ENCODE measurements at places on chromosomes 3 and 15.
A peak's percentile ranks its signal among the peaks of the same experiment; 100 is the strongest.

GRCh38 chr3:11985866-11986265 is 18.3 kb upstream of the SYN2 start:
- no peak for DNase-seq

DNA sequence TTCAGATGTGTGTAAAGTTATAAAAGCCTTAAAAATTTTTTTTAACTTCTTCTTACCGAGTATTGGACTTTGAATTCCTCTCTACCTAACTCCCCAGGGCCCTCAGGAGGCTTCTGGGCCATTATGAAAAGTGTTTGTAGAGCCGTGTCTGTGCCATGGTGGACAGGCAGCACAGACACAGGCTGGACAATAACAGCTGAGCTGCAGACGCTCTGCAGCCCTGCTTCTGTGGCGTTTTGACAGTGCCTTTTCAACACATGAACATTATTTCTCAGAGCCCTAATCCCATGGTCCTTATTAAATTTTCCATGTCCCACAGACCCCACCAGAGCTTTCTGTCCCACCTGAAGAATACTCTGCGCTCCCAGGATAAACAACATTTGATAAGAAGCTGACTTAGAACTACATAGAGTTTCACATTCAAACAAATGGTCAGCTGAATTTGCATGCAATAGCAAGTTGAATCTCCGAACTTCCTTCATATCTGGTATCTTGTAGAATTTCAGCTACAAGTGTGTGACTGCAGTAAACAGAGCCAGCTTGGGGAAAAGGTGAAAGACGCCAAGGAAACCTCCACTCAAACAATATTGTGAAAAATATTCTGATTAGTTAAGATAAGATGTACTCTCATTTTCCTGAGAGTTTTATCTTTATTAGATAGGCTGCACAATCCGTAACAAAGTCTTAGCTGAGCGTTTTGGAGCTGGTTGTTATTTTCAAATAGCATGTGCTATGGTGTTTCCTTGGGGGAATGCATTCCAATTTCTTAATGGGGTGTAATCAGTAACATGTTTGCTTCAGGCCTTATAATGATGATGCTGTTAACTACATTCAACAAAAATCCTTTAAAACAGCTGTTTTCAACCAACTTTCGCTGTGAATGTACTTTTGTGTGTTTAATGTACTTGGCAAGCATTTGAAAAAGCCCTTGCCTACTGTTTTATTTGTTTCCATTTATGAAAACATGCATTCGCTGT is 378.2 kb downstream of the MECOM start:
- no peak for DNase-seq

DNA sequence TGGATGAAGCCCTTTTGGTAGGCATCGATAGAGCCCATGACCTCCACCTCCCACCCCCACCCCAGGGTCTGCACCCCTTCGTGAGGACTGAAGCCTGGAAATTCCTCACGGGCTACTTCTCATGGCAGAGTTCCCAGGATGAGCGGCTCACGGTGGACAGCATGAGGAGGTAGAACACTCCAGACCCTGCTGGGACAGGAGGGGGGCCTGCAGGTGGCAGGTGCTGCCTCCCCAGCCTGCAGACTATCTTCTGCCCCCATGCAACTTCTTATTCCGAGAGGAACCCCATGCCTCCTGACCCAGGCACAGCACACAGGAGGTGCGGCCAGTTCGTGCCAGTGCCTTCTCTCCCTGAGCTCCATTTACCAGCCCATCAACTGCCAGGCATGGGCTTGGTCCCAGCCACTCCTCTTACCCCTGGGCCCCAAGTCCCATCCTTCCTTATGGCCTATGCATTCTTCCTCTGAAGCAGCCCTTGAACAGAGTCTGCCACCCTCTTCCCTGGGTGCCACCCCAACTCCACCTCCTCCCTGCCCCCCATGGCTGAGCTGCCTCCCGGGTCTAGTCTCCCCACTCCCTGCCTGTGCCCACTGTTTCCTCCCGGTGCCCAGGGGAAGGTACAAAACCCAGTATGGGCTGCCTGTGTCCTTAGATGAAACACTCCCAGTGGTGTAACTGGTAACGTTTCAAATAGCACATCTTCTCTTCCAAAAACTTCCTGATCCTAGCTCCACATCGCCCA is 8.4 kb downstream of the TBC1D21 start:
- no peak for DNase-seq

- no peak for DNase-seq
Observed at GRCh38 chr3:42849017-42849416, 26.7 kb downstream of the CYP8B1 start.

DNA sequence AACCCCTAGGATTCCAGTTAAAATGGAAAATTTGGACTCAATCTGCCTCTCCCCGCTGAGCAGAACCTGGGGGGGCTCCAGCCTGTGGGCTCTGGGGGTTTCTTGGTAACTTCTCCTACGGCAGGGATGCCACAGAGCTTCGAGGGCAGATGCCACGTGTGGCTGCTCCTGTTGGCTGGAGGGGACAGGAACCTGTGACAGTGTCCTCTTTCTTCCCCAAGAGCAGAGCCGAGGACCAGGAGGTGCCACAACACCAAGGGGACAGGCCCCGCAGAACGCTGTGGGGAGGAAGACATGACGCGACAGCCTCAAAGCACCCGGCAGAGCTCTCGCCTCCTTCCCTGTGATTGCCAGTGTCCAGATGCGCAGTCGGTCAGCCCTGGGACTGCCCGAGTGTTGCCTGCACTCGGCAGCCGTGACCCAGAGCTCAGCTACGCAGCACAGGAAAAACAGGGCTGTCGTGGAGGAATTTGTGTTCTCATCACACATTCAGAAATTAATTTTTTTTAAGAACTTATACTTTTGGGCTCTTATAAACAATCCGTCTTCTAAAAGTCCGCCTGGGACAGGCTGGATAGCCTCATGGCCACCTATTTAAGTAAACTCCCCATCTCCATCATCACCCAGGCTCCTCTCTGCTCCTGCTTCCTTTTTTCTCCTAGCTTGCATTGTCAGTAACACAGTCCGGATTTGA is 131.9 kb upstream of the MEF2A start:
- peak; percentile 3 for DNase-seq

DNA sequence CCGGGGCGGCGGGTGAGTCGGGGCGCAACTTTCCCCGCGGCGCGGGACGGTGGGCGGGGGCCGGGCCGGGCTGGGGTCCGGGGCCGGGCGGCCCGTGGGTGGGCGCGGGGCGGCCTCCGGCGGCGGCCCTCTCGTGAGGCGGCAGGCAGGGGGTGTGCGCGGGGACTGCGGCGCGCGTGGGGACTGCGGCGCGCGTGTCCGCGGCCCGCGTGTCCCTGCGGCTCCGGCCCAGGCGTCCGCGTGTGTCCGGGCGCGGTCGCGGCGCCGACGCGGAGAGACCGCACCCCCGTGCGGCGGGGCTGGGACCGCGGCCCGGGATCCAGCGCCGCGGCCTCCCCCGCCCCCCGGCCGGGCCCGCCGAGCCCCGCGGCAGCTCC is 349 bp downstream of the PLXNA1 start:
- DNase-seq = no peak

DNA sequence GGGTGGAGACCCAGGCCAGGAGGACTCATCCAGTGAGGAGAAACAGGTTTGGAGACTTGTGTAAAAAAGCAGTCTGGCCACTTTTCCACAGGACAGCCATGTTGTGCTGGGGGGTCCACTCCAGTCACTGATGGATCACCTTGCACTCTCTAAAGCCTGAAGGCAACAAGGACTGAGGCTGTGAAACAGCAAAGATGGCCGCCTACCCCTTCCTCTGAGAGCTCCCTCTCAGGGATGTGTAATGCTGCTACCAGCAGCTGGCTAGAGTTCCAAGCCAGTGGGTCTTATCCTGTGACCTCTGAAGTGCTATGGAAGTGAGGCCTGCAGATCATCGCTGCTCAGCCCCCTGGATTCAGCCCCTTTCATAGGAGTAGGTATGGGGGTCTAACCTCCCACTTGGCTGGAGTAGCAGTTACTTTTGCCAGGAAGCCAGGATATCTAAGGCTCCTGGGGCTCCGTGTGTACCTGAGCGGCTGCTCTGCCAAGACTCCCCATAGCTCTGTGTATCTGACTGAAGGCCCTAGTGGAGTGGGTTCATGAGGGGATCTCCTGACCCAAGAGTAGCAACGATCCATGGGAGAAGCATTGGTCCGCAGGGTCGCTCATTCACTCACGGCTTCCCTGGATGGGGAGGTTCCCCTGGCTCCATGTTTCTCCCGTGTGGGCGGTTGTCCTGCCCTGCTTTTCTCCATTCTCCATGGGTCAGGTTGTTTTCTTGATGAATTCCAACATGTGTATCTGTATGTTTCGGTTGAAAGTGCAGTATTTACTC is 69.9 kb upstream of the TNFSF10 start:
- no peak for DNase-seq

DNA sequence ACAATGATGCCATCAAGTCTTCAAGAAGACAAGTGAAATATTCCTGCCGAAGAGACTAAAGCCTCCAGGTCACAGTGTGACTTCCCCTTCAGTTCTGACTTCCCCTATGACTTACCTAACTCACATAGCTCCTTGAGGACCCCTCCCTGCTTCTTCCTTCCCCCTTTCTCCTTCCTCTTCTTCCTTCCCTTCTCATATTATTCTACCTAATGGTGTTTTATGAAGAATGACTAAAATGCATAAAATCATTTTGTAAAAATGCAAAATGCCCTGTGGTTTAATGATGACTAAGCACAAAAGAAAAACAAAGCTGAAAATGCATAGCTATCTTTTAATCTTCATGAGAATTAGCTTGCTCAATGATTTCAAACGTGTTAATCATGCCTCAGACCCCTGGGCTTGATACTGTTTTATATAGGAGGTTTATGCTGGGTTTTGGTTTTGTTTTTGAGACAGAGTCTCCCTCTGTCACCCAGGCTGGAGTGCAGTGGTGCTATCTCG is 26.1 kb upstream of the TM4SF4 start:
- no peak for DNase-seq

- DNase-seq = no peak
Observed at GRCh38 chr3:130800829-130801228, 54.2 kb upstream of the PIK3R4 start.

DNA sequence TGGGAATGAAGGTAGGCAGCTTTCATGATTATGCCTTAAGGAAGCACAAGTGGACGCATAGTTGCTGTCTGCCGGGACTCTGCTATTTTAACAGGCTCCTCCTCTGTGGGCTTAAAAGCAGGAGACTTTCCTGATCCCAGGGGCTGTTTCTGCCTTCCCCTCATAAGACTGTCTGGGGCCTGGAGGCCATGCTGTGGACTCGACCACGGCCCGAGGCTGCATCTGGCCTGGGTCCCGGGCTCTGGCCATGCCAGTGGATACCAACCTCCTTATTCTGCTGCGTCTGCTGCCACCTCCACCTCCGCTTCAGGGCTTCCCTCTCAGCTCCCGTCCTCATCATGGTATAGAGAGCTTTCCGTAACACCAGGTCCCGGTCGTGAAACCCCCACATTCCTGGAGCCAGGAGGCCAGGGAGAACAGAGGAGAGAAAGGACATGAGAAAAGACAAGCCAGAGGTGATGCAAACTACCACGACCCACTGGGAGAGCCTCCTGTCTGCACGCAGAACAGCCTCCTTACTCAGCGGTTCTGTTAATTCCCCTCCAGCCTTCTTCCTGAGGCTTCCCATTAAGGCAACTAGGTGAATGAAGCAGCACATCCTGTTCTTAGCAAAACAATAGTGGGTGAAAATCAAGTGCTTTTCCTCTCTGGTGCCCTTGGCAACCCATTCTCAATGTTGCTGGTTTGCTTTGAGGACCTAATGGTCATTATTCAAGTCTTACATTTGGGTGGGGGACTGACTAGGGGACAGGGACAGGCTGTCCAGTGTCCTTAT is 200.5 kb downstream of the KLF13 start:
- DNase-seq = no peak

GRCh38 chr15:70323111-70323851 is 225.6 kb upstream of the TLE3 start:
- no peak for DNase-seq

DNA sequence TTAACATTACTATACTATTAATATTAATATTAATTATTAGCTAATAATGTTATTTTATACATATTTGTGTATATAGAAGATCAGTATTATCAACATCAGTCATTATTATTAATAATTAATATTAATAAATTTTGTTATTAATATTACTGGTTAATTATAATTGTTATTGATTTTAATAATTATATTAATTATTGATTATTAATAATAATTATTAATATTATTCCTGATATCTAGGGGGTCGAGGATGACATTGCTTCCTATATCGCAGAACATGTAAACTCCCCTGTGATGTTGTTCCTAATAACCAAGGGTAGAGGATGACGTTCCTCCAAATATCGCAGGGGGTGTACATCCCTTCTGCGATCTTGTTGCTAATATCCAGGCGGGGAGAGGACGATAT is 17.3 kb upstream of the BMF start:
- no peak for DNase-seq

DNA sequence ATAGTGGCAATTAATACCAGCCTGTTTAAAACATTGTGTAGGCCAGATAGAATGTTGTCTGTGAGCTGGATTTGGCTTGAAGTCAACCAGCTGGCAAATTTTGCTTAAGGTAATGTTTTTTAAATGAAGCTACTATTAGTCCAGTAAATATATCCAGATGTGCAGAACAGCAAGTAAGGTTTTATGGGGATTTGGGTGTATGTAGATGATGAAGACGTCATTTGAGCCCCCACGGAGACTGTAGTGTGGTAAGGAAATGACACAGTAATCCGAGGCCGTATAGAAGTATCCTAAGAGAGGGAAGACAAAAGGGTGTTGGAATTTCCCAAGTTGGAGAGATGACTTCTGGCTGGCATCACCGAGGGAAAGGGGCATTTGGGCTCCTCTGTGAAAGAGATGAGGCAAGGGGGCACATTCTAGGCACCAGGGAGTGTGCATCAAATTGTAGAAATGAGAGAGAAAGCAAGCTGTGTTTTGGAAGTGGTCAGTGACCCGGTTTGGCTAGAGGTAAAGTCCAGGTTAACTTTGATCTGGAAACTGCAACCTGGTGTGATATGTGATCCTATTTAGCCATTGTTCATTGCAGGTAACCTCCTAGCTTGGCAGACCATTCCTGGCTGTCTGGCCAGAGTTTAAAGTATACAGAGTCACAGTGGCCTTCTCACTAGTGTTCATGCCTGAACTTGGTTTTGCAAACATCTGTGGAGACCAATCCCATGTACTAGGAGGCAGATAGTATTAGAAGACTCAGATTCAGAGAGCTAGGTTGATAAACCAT is 104.2 kb downstream of the ITPR1 start:
- no peak for DNase-seq

DNA sequence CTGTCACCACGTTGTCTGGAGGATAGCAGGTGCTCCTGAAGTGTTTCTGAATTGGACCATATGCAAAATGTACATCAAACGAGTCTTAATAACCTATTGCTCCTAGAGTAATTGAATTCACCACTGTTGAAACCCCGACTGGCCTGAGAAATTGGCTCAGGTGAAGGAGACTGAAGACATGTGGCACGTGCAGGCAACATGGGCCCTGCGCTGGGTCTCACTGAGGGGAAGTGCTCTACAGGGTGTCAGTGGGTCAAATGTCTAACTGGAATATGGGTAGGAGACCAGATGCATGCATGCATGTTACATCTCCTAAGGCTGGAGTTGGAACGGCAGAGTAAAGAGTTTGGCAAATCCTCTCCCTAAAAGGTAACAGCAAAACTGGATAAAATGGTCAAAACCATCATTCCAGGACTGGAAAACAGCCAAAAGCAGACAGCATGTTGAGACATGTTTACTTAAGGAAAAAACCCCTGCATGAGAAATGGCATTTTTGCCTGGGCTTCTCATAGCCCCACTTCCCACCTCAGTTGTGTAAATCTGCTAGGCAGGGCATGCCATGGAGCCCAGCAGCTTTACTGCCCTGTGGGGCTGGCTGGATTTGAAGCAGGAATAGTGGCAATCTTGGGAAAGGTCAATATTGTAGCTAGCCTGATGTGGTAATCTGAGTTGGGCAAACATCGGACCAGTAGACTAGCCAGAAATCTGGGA is 131.3 kb downstream of the TJP1 start:
- DNase-seq = no peak

- no peak for DNase-seq
Observed at GRCh38 chr3:97957617-97958311, 14.5 kb downstream of the RIOX2 start.
